ENCODE measurements at places on chromosomes 3 and 15.

GRCh38 chr3:113565555-113565954, 33.2 kb downstream of the SIDT1 start:
- peaks cover 39% of the 10 kb centered on the region for H3K4me1 ChIP-seq
- no peak overlapping the region for H3K4me3 ChIP-seq
- no peaks in the 10 kb centered on the region for H3K27me3 ChIP-seq
- peaks cover 34% of the 10 kb centered on the region for H3K36me3 ChIP-seq

DNA sequence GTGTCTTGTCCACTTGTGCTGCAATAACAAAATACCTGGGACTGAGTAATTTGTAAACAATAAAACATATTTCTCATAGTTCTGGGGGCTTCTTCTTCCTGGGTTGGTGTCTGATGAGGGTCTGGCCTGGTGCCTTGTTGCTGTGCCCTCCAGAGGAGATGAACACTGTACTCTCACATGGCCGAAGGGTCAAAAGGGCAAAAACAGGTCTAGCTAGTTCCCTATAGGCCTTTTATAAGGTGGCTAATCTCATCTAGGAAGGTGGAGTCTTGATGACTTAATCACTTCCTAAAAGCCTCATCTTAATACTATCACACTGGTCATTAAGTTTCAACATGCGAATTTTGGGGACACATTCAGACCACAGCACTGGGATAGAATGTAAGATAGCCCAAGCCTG, 228.4 kb downstream of the TLE3 start:
- no peak overlapping the region for H3K27ac ChIP-seq
- no peak overlapping the region for H3K4me3 ChIP-seq
- peaks cover 4% of the 10 kb centered on the region for H3K4me1 ChIP-seq
- no peak for DNase-seq
- no peaks in the 10 kb centered on the region for H3K27me3 ChIP-seq
- peaks cover 2% of the 10 kb centered on the region for H3K36me3 ChIP-seq

- no peak overlapping the region for H3K27ac ChIP-seq
- no peak overlapping the region for H3K4me3 ChIP-seq
- no peaks in the 10 kb centered on the region for H3K36me3 ChIP-seq
- H3K27me3 ChIP-seq, result peaks cover 53% of the 10 kb centered on the region
Observed at GRCh38 chr15:100863075-100863795, 16.4 kb upstream of the ALDH1A3 start.

DNA sequence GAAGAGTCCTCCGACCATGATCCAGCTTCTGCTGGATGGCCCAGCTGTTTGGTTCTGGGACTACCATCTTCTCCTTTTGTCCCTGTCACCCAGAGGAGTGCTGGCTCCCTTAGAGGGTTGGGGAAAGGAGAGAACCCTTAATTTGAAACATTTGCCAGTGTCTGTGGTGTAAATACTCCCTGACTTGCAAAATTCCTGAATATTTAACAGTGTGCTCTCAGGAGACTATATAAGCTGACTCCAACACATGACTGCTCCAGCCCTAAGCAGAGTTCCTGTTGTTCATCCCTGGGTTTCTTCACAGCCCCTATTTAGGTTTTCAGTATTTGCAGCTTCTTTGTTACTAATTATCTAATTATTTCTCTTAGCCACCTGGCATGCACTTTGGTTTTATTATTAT, 133.1 kb downstream of the CPNE4 start:
- H3K36me3 ChIP-seq, result no peaks in the 10 kb centered on the region
- H3K4me3 ChIP-seq, result no peak overlapping the region
- no peak for DNase-seq
- H3K4me1 ChIP-seq, result no peaks in the 10 kb centered on the region
- H3K27ac ChIP-seq, result no peak overlapping the region

GRCh38 chr15:67091071-67091979, 25.9 kb downstream of the SMAD3 start:
- H3K27ac ChIP-seq, result peak overlapping the region; percentile 95
- peak overlapping the region; percentile 73 for H3K4me3 ChIP-seq
- no peaks in the 10 kb centered on the region for H3K27me3 ChIP-seq
- H3K36me3 ChIP-seq, result peaks cover 15% of the 10 kb centered on the region
- peak; percentile 48 for DNase-seq

GRCh38 chr15:63891079-63891767, 57.5 kb upstream of the HERC1 start:
- peaks cover 58% of the 10 kb centered on the region for H3K4me1 ChIP-seq
- no peaks in the 10 kb centered on the region for H3K27me3 ChIP-seq
- DNase-seq, result peak; percentile 45
- H3K36me3 ChIP-seq, result peaks cover 2% of the 10 kb centered on the region
- H3K27ac ChIP-seq, result peak overlapping the region; percentile 61
- H3K4me3 ChIP-seq, result no peak overlapping the region

All from central memory CD8-positive, alpha-beta T cell (primary cell).